ENCODE measurements at places on chromosomes 11 and 22.

GRCh38 chr11:17252704-17253103 is 23.8 kb upstream of the NUCB2 start:
- DNase-seq = no peak

- DNase-seq = no peak
These were observed 87.2 kb downstream of the WNT7B start for GRCh38 chr22:45889539-45890350.

DNA sequence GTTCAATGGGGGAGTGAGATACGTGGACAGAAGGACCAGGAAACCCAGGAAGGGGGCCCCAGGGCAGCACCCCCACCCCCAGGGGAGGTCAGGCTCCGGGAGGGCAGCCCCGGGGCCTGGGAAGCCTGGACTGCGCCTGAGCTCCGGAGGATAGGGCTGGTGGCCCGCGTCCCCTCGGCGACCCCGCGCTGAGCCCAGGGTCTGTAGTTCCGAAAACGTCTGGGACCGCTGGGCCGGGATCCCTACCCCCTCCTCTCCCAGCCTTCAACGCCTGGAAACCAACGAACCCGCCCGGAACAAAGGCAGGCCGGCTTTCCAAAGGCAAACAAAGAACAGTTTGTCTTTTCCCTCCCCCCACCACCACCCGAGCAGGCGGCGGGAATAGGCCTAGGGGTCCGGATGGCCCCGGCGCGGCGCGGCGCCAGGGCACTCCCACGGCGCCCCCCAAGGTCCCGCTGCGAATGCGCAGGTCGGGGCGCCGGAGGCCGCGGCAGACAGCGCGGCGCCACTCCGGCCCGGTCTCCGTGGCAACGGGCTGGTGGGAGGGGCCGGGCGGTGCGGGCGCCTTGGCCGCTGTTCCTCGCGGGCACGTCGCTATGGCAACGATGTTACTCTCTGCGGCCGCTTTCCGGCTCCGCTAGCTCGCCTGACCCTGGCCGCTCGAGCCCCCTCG is 58.5 kb downstream of the IGLL1 start:
- peak; percentile 47 for DNase-seq

DNA sequence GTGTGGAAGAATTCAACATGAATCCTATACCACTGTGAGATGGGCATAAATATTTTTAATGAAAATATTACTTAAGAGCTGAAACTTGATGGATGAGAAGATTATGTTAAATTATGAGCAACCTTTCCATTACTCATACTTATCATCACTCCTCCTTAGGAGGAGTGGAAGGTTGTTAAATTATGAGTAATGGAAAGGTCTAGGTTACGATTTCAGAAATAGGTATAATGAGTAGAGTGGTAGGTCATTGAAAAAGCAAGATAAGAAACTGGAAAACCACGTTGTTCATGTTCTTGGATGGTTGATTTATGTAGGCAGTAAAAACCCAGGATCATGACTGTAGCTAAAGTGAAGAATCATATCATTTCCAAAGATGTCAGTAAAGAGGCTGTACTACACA is 973.2 kb upstream of the RAG2 start:
- DNase-seq = no peak

- no peak for DNase-seq
These were observed 58.1 kb upstream of the PGR start for GRCh38 chr11:101187748-101188147.

DNA sequence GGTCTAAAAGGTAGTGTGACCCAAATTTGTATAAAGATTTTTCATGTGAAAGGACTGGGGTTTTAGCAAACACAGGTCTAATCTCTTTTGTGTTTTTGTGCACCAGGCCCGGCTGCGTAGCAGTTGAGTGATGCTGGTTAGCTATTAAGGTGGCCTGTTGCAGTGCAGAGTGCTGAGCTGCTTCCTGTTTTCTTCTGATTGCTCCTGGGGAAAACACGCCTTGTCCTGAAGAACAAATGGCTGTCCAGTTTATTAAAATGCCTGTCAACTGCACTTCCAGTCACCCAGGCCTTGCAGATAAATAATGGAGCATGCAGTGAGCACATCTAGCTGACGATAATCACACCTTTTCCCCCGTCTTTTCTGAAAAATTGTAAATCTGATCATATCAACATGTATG is 1.8 kb downstream of the SRSF8 start:
- DNase-seq = peak; percentile 7

GRCh38 chr11:22244986-22245592 is 52.2 kb downstream of the ANO5 start:
- no peak for DNase-seq

DNA sequence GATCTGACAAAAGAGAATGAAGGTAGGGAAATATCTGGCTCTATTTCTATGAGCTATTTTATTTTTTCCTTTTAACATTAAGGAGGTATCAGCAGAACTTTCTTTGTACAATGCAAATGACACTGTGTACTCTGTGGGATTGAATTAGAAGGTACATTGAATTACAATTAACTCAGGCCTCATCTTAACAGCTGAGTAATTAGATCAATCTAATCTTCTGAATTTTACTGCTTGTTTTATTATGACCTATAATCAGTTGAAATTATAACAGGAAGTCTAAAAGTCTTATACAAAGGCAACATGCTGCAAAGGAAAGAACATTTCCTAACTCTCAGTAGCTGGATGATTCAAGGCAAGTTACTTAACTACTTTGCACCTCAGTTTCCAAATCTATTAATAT is 69.8 kb downstream of the RELT start:
- no peak for DNase-seq

GRCh38 chr11:77789731-77790476 is 30.6 kb downstream of the RSF1 start:
- DNase-seq = no peak

DNA sequence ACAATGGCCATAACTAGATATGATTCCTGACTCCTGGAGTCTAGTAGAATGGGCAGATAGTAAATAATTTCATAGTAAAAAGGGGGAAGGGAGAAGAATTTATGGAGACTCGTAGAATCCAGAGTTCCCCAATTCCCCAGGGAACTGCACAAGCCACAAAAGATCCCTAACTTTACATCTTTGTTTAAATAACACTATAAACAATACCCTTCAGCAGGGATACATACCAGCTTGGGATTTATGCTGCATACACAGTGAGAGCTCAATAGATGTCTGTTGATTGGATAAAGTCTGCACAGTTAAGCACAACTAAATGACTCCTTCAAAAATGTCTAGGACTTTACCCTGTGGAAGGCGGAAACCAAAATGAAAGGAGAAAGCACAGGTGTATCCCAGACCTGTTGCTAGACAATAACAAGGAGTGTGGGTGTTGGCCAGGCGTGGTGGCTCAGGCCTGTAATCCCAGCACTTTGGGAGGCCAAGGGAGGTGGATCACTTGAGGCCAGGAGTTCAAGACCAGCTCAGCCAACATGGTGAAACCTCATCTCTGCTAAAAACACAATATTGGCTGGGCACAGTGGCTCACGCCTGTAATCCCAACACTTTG is 6.8 kb downstream of the SLC35F2 start:
- DNase-seq = no peak

- DNase-seq = no peak
These were observed 1.1 kb upstream of the SCT start for GRCh38 chr11:628056-628455.

DNA sequence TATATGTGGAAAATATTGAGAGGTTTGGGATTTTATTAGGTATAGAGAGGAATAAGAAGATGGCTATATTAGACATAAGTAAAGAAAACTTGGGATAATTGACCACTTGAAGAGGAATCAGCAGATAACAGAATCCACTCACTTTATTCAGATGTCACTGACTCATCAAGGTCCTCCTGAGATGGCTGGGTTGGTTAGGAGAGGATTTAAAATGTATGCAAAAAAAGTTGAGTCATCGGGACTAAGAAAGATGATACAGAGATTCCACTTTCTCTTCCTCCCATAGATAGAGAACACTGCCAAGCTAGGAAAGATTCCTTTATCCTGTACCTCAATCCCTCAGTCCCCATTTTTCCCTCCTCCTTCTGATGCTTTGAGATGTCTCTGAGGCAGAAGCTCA is at the start of gene OR6A2:
TSS of gene OR6A2 (minus strand) at position 288 of the 400 bp plus-strand sequence. CDS start 3,981 bp downstream, outside the sequence.
- no peak for DNase-seq

DNA sequence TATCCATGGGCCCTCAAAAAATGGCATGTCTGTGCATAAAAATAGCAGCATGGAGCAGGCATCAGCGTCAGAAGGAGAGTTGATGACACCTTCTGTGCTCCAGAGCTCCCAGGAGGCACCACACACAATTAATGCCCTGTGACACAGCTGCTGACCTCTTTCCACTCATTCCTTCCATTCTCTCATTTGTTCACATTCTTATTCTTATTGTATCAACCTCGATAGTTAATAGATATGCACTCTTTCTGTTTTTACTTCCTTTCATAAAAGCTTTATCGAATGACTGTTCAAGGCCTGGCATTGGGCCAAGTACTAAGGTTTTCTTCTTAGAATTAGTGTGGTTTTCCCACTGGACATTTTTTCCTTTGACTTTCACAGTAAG is 266.0 kb upstream of the MTNR1B start:
- no peak for DNase-seq

DNA sequence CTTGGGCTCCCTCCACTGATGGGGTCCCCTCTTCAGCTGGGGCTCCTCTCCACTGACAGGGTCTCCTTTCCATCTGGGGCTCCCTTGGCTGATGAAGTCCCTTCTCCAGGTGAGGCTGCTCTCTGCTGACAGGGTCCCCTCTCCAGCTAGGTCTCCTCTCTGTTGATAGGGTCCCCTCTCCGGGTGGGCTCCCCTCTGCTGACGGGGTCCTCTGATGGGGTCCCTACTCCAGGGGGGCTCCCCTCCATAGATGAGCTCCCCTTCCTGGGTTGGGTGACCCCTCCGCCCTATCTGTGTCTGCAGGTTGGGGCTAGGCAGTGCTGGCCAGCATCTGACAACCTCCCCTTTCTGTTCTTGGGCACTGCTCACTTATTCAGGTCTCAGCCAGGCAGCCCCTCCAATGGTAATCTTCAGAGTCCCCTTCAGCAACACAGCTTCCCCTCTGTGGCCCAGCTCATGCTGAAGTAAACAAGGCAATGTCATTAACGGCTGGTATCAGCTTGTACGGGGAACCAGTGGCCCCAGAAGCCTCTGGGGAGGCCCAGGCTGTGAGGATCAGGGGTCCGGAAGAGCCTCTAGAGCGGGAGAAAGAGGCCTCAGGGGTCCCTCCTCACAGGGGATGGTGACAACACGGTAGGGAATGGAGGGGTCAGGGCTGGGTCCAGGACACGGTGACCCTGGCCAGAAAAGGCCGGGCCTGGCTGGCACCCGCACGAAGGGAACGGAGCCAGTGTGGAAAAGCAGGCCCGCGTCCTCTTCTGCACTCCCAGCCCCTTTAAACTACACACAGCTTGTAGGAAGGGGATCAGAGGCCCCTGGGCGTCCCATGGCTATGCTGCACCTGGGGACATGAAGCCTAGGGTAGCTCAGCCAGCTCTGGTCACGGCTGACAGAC is 9.6 kb upstream of the CD81 start:
- no peak for DNase-seq

- no peak for DNase-seq
These were observed 47.2 kb downstream of the MOB2 start for GRCh38 chr11:1439341-1439740.

GRCh38 chr11:102177126-102177525 is 66.9 kb downstream of the YAP1 start:
- no peak for DNase-seq

DNA sequence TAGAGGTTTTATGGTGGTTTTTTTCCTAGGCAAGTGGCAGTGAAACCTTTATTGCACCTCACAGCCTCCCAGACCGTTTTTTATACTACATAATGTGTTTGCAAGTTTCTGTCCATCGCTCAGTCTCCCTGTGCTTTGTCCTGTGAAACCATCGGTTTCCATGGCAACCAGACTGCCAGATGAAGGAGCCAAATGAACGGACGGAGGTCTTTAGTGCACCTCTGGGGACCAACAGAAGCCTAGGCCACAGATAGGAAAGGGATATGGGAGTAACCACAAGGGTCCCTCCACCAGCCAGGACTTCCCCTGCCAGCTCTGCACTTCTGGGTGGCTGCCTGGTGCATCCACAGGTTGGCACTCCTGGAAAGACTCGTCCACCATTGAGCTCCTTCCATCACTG is 165.0 kb downstream of the CHST1 start:
- no peak for DNase-seq

- DNase-seq = no peak
These were observed 8.4 kb downstream of the LINC01488 start for GRCh38 chr11:69489746-69490365.

GRCh38 chr11:57761301-57762234 is at the start of gene CTNND1:
Gene CTNND1 (plus strand): TSS chr11:57761802. CDS start chr11:57791479, 29,677 bp downstream.
- DNase-seq = no peak

- DNase-seq = no peak
These were observed 46.2 kb downstream of the BCR start for GRCh38 chr22:23226497-23226850.

GRCh38 chr11:114310095-114310494 is 13.9 kb downstream of the NNMT start:
- DNase-seq = no peak

GRCh38 chr11:73257342-73258103 is 14.6 kb upstream of the P2RY6 start:
- DNase-seq = no peak

- no peak for DNase-seq
These were observed 124.8 kb upstream of the CNTN5 start for GRCh38 chr11:98895936-98896335.

DNA sequence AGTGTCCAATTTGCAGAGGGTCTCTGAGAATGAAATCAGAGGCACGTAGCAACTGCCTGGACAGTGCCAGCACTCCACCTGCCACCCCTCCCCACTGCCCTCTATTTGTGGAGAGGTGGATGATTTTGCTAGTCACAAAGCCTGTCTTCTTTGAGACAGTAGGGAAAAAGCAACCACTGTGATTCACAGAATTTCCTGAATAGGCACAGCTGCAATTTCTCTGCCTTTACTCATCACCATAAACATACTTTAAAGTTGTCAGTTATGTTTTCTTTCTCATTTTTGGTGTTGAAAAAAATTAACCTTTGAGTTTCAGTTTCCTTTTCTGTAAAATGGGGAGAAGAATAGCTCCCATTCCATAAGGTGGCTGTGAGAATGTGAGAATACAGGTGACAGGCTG is 134.3 kb downstream of the TEAD1 start:
- DNase-seq = no peak

GRCh38 chr22:27793576-27793975 is 8.0 kb downstream of the MN1 start:
- DNase-seq = no peak

Data from stimulated activated CD8-positive, alpha-beta memory T cell treated with anti-CD3 and anti-CD28 coated beads, Interleukin-4, amount 100 ng/mL, for 1 hour (primary cell).